ENCODE measurements at places on chromosomes 12 and 14.
A peak's percentile ranks its signal among the peaks of the same experiment; 100 is the strongest.

DNA sequence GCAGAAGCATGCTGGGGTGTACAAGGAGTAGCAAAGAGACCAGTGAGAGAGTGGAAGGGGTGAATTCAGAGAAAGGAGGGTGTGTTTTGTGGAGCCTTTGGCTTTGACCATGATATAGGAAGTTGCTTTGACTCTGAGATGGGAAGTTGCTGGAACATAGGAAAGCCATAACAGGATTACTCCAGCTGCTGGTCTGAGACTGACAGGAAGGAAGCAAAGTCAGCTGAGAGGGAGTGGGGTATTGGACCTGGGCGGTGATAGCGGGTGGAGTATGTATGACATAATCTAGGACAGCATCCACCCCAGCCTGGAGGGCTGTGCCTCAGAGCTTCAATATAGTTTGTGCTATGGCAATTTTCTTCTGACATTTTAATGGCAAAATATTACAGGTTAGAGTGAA is 324.4 kb downstream of the PDZRN4 start:
- DNase-seq = no peak

- no peak for DNase-seq
These were observed 433.9 kb downstream of the PCNX1 start for GRCh38 chr14:71341156-71341555.

GRCh38 chr14:99441918-99442317 is 38.7 kb downstream of the SETD3 start:
- DNase-seq = no peak

- DNase-seq = peak; percentile 24
These were observed 53.8 kb upstream of the CCDC175 start for GRCh38 chr14:59630288-59630963.

DNA sequence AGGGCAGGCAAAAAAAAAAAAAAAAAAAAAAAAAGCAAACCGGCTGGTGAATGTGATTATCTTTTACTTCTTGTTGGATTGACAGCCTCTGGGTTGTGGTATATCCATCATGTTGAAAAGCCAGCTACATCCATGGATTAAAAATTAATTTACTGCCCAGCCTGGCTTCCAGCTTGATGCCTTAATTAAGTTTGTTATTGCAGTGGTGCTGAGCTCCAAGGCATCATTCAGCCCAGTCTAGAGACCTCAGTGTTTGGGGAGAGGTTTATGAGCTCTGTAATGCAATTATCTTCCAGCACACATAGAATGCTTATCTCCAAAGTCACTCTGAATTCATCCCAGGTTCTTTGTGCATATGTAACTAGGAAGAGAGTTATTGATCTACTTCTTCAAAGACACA is 114.8 kb downstream of the RIMBP2 start:
- DNase-seq = no peak

DNA sequence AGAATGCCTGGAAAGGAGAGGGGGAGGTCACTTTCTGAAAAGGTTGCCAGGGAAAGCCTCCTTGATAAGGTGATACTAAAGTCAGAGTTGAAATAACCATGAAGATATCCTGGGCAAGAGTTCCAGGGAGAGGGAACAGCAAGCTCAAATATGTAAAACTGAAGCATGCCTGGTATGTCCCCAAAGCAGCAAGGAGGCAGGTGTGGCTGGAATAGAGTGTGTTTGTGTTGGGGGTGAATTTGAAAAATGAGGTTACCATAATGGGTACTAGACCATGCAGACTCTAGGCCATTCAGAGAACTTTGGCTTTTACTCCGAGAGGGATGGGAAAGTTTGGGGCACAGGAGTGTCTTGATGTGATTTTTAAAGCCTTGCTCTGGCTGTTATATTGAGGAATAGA is 66.7 kb upstream of the PTCSC3 start:
- DNase-seq = no peak

GRCh38 chr12:49264466-49264872 is 413 bp upstream of the TUBA1C start:
- DNase-seq = no peak

DNA sequence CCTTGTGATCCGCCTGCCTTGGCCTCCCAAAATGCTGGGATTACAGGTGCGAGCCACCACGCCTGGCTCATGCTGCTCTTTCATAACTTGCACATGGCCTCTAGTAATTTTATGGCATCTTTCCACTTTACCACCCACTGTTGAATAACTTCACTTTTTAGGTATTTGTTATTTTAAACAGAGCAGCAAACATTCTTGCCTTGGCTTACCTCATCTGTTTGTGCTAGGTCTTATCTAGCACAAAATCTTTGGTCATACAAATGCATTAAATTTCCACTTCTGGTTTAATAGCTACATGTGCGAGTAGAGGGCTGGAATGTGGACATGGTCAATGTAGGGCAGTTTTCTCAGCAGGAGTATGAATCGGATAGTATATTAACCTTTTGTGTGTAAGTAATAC is 38.8 kb upstream of the ATF7IP start:
- no peak for DNase-seq

- DNase-seq = no peak
These were observed 18.9 kb downstream of the ARL6IP4 start for GRCh38 chr12:122999196-122999946.

- DNase-seq = no peak
These were observed 846 bp upstream of the MTHFD1 start for GRCh38 chr14:64387232-64387781.

- no peak for DNase-seq
These were observed 352.0 kb downstream of the BCAT1 start for GRCh38 chr12:24596768-24597388.

- no peak for DNase-seq
These were observed 268.7 kb downstream of the ZFP36L1 start for GRCh38 chr14:68523989-68524725.

DNA sequence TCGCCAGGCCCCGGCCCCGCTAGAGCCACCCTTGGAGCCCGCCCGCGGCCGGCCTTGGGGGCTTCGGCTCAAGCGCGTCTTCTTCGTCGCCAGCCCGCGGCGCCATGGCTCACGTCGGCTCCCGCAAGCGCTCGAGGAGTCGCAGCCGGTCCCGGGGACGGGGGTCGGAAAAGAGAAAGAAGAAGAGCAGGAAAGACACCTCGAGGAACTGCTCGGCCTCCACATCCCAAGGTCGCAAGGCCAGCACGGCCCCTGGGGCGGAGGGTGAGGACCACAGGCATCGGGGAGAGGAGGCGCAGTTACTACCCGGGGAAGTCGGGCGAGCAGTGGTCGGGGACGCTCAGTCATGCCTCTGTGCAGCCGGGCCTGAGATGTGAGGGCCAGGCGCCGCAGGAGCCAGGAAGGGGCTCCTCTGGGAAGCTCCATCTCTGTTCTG is 573 bp downstream of the ARL6IP4 start:
- no peak for DNase-seq

GRCh38 chr12:6266971-6267721 is 43.3 kb upstream of the PLEKHG6 start:
- no peak for DNase-seq
